ENCODE measurements at places on chromosomes 4 and X.

- no peaks in the 10 kb centered on the region for H3K36me3 ChIP-seq
- H3K27ac ChIP-seq, result no peak overlapping the region
- H3K4me3 ChIP-seq, result no peak overlapping the region
Observed at GRCh38 chr4:57719456-57719855, 609.3 kb upstream of the IGFBP7 start.

DNA sequence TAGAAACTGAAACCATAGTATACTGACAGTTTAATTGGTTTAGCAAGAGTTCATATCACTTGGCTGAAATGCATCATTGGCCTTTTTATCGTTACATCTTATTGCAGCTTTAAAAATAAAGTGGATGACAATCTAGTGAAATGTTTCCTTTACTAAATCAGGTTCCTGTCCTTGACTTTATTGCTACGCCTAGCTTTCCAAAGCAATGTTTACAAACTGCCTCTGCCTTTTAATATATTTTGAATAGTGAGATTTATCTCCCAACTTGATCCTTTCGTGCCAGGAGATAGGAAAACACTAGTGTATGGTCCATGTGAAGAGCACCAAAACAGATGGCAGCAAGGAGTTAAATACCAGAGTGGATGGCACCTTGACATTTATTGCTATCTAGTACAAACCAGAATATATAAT lies 67.0 kb downstream of the GPC3 start:
- no peak overlapping the region for H3K4me3 ChIP-seq
- no peak overlapping the region for H3K27ac ChIP-seq
- peaks cover 7% of the 10 kb centered on the region for H3K4me1 ChIP-seq
- no peaks in the 10 kb centered on the region for H3K36me3 ChIP-seq

DNA sequence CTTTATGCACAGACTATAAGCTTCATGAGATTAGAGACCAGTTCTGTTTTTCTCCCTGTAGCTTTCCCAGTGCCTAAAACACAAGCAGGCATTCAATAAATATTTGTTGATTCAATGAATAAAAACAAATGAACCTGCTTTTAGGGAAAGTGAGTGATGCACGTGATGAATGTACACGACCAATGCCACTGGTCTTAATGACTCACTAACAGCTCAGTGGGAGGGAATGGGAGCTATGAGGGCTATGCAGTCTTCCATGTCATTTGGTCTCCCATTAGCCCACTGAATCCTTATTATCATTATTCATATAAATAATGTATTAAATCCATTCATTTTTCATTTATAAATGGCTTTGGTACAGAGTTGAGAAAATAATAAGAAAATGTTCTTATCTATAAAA lies 247.4 kb downstream of the FBXO8 start:
- no peaks in the 10 kb centered on the region for H3K4me1 ChIP-seq
- H3K27me3 ChIP-seq, result no peaks in the 10 kb centered on the region
- H3K36me3 ChIP-seq, result no peaks in the 10 kb centered on the region
- H3K4me3 ChIP-seq, result no peak overlapping the region

GRCh38 chr4:155444721-155445120 lies 68.0 kb upstream of the MAP9 start:
- DNase-seq, result no peak
- no peaks in the 10 kb centered on the region for H3K4me1 ChIP-seq
- H3K36me3 ChIP-seq, result no peaks in the 10 kb centered on the region
- no peaks in the 10 kb centered on the region for H3K27me3 ChIP-seq
- H3K4me3 ChIP-seq, result no peak overlapping the region
- no peak overlapping the region for H3K27ac ChIP-seq

GRCh38 chr4:61335241-61335763 lies 135.2 kb downstream of the ADGRL3 start:
- no peaks in the 10 kb centered on the region for H3K36me3 ChIP-seq
- H3K27me3 ChIP-seq, result no peaks in the 10 kb centered on the region
- H3K4me3 ChIP-seq, result no peak overlapping the region
- no peak overlapping the region for H3K27ac ChIP-seq
- no peaks in the 10 kb centered on the region for H3K4me1 ChIP-seq

- H3K36me3 ChIP-seq, result no peaks in the 10 kb centered on the region
- H3K4me1 ChIP-seq, result no peaks in the 10 kb centered on the region
- H3K27ac ChIP-seq, result no peak overlapping the region
Observed at GRCh38 chrX:101709384-101709783, 49.7 kb upstream of the ARMCX2 start.

DNA sequence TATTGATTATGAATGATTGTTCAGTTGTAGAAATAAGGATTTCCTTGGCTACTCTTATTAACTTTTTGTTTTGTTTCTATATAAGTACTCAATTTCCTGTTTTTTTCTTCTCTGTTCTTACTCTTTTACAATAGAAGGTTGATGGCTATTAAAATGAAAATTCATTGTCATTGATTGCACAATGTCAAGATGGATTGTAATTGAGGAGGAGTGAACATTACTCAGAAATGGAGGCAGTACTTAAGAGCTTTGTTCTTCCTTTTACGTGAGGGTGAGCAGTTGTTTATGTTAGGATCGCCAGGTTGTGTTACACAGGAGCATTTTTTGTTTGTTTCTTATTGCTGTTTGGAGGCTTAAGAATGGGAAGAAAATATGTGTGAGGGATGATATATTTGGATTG lies 2062.4 kb downstream of the ARAP2 start:
- no peak overlapping the region for H3K27ac ChIP-seq
- no peak overlapping the region for H3K4me3 ChIP-seq
- no peaks in the 10 kb centered on the region for H3K4me1 ChIP-seq
- no peak for DNase-seq
- H3K36me3 ChIP-seq, result no peaks in the 10 kb centered on the region

GRCh38 chr4:5755161-5755560 lies 44.2 kb downstream of the EVC start:
- no peak overlapping the region for H3K4me3 ChIP-seq
- H3K27ac ChIP-seq, result no peak overlapping the region
- H3K27me3 ChIP-seq, result no peaks in the 10 kb centered on the region
- H3K36me3 ChIP-seq, result no peaks in the 10 kb centered on the region

GRCh38 chr4:64880557-64880956 lies 471.3 kb upstream of the TECRL start:
- H3K4me1 ChIP-seq, result no peaks in the 10 kb centered on the region
- no peak overlapping the region for H3K27ac ChIP-seq
- no peak overlapping the region for H3K4me3 ChIP-seq
- no peaks in the 10 kb centered on the region for H3K36me3 ChIP-seq
- no peaks in the 10 kb centered on the region for H3K27me3 ChIP-seq

GRCh38 chrX:36501169-36501702 lies 506.9 kb upstream of the FAM47C start:
- no peak overlapping the region for H3K27ac ChIP-seq
- H3K4me3 ChIP-seq, result no peak overlapping the region
- no peaks in the 10 kb centered on the region for H3K27me3 ChIP-seq
- no peaks in the 10 kb centered on the region for H3K4me1 ChIP-seq
- DNase-seq, result no peak
- no peaks in the 10 kb centered on the region for H3K36me3 ChIP-seq

DNA sequence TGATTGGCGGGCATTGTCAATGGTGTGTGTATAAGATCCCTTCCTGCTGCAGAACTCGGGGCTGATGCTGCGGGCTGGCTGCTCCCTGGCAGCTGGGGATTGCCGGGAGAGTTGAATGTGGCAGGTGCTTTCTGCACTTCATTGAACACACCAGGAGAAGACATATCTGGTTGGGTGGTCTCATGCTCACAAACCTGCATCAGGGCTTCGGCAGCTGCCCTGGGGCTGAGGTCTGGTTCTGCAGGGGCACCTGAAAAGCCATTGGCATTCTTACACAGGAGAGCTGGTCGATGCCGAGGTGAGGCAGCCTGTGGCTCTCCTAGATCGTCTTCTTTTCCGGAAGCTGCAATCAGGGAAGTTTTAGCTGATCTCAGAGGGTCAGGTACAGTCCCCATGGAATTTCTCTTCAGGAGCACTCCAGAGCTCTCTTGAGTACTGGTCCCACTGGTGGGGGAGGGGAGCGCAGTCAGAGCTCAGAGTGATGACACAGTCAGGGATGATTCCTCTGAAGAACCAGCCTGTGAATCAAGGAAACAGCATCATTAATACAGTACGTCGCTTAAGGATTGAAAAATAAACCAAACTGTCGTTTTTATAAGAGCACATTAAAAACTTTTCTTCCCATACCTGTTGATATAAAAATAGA lies 57.8 kb downstream of the GPRIN3 start:
- no peak overlapping the region for H3K27ac ChIP-seq
- DNase-seq, result no peak
- peaks cover 10% of the 10 kb centered on the region for H3K4me1 ChIP-seq
- H3K4me3 ChIP-seq, result no peak overlapping the region
- peaks cover 36% of the 10 kb centered on the region for H3K36me3 ChIP-seq

DNA sequence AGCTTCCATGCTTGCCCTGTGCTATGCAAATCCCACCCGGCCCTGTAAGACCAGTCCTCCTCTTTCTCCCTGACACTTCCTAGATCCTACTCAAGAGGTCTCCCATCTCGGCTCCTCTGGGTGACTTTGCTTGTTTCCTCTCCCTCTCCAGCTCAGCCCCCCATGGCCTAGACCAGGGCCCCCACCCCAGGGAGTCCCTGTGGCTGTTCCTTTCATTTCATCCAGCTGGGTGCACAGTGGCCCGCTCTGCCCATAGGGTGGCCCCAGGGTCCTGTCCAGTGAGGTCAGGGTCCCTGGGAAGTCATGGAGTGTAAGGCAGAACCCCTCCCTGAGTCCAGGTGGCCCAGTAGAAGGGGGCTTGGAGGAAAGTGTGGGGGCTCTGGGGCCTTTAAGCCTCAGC lies 52.3 kb upstream of the NKX1-1 start:
- no peak overlapping the region for H3K27ac ChIP-seq
- no peaks in the 10 kb centered on the region for H3K4me1 ChIP-seq

DNA sequence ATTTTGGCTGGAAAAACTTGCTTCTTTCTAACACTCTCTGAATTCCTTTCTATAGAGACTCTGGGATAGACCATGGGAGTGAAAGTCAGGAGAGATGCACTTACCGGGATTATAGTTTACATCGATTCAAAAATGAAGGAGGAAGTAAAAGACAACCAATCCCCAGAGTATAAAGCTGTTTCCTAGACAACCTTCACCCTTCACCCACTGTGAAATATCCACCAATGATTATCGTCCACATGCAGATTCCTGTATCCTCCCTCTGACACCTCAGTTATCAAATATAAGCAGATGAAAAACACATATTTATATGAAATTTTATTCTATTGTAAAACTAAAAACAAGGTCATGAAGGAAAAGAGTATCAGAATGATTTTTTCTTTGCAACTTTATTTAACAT lies 258.8 kb upstream of the GK2 start:
- no peaks in the 10 kb centered on the region for H3K27me3 ChIP-seq
- H3K4me3 ChIP-seq, result no peak overlapping the region
- DNase-seq, result no peak
- H3K4me1 ChIP-seq, result no peaks in the 10 kb centered on the region
- H3K36me3 ChIP-seq, result no peaks in the 10 kb centered on the region

GRCh38 chr4:174505892-174506291 lies 16.4 kb downstream of the HPGD start:
- no peak overlapping the region for H3K4me3 ChIP-seq
- no peaks in the 10 kb centered on the region for H3K4me1 ChIP-seq
- no peaks in the 10 kb centered on the region for H3K27me3 ChIP-seq
- H3K36me3 ChIP-seq, result no peaks in the 10 kb centered on the region

DNA sequence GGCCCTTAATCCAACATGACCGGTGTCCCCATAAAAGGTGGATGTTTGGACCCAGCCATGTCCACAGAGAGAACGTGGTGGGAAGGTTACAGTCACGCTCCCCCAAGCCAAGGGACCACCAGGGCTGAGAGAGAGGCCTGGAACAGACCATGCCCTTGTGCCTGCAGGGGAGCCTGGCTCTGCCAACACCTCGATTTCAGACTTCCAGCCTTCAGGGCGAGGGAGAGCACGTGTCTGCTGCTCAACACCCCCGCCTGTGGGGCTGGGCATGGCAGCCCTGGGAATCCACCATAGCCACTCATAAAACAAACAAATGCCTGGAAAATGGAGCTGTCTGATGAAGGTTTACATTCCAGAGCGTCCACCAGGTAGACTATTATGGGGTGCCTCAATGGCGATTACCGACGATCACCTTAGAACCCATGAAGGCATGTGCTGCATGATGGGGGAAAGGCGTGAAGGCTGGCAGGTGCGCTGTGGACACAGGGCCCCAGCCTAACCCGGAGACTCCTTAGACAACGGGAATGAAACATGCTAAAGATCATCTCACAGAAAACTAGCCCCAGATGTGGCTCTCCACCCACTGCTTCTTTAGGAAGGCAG lies 42.3 kb upstream of the HMX1 start:
- H3K36me3 ChIP-seq, result no peaks in the 10 kb centered on the region
- H3K4me1 ChIP-seq, result no peaks in the 10 kb centered on the region
- no peak for DNase-seq

DNA sequence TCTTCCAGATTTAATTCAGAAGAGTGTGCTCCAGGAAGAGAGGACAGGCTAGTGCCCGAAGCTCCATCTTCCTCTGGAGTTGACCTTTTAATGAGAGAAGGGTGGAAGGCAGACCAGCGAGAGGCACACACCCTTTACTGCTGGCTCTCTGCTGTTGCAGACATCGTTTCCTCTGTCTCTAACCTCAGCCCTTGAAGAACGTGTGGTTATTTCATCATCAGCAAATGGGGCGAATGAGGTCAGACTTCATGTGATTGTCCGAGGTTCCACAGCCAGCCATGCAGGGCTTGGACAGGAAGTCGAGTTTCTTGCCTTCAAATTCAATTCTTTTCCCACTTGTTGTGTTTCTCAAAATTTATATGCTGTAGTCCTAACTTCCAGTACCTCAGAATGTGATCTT lies 155.2 kb upstream of the MSX1 start:
- no peaks in the 10 kb centered on the region for H3K27me3 ChIP-seq
- no peaks in the 10 kb centered on the region for H3K4me1 ChIP-seq
- no peaks in the 10 kb centered on the region for H3K36me3 ChIP-seq
- DNase-seq, result no peak
- no peak overlapping the region for H3K4me3 ChIP-seq
- H3K27ac ChIP-seq, result no peak overlapping the region

GRCh38 chr4:33334416-33334815 lies 2614.2 kb downstream of the PCDH7 start:
- no peaks in the 10 kb centered on the region for H3K27me3 ChIP-seq
- H3K27ac ChIP-seq, result no peak overlapping the region
- H3K36me3 ChIP-seq, result no peaks in the 10 kb centered on the region
- DNase-seq, result no peak
- H3K4me3 ChIP-seq, result no peak overlapping the region

GRCh38 chr4:148735432-148736155 lies 293.4 kb upstream of the NR3C2 start:
- H3K36me3 ChIP-seq, result no peaks in the 10 kb centered on the region
- no peak overlapping the region for H3K4me3 ChIP-seq
- H3K27me3 ChIP-seq, result no peaks in the 10 kb centered on the region
- no peaks in the 10 kb centered on the region for H3K4me1 ChIP-seq
- DNase-seq, result no peak
- no peak overlapping the region for H3K27ac ChIP-seq

DNA sequence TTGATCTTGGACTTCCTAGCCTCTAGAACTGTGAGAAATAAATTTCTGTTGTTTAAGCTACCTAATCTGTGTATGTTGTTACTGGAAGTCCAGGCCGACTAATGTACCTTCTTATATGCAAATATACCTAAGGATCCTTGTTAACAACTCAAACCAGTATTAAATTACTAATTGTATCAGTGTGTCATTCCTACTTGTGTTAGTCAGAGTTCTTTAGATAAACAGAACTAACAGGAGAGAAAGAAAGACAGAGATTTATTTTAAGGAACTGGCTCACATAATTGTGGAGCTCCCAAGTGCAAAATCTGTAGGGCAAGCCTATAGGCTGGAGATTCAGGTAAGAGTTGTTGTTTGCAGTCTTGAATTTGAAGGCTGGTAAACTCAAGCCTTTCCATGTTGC lies 120.0 kb downstream of the ADGRL3 start:
- H3K27me3 ChIP-seq, result no peaks in the 10 kb centered on the region
- H3K4me1 ChIP-seq, result no peaks in the 10 kb centered on the region
- no peaks in the 10 kb centered on the region for H3K36me3 ChIP-seq
- no peak overlapping the region for H3K27ac ChIP-seq
- H3K4me3 ChIP-seq, result no peak overlapping the region
- DNase-seq, result no peak
